ENCODE measurements at places on chromosomes 7 and 10.

- no peak for DNase-seq
Observed at GRCh38 chr10:126465771-126466170, 77.5 kb upstream of the ADAM12 start.

- no peak for DNase-seq
Observed at GRCh38 chr7:48046458-48046857, 11.1 kb downstream of the C7orf57 start.

- DNase-seq, result no peak
Observed at GRCh38 chr10:93061594-93062513, 1.3 kb downstream of the CYP26C1 start.

GRCh38 chr10:131290781-131291180 is 20.7 kb downstream of the TCERG1L start:
- no peak for DNase-seq

Data from stromal cell of bone marrow (primary cell).